ENCODE measurements at places on chromosomes 11 and 22. TPM values are rescaled to one million over a fixed set of nuclear protein-coding genes. Genes with fewer than 3 reads are reported as not detected.

GRCh38 chr11:2142762-2143202 lies 3.6 kb upstream of the IGF2 start:
- DNase-seq = no peak

DNA sequence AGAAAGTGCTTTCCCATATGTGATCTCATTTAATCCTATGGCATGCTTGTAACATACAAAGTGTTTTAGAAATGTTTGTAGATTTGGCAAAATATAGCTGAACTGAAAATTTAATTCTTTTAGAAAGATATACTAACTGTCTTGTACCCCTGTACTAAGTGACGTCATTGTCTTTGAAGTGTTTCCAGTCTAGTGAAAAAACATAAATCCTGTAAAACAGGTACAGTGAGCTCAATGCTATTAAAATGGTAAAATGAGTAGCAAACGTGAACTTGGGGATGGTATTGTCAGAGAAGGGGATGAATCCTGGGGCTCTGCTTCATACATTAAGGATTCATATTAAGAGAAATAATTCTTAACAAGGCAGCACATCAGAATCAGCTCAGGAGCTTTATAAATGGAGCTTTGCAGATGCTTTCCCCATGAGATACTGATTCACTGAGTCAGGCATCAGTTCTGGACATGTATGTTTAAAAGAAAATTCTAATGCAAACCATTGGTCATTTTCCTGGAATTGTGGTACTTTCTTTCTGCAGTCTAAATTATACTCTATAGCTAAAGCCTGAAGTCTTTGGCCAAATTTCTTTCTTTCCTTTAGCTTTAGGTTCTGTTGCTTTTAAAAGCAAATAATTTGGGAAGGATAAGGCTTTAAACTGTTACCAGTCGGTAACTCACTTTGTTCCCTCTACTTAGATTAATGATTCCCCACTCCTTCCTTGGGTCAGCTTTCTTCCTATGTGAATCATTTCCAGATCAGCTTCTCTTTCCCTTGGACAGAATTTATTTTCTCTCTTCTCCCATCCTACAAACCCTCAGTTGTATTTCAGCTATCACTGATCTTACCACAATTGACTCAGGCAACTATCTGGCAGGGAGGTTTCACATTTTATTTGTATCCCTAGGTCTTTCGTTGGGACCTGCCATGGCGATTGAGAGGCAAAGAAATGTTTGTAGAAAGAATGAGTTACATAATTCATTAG lies 57.5 kb upstream of the DDI1 start:
- no peak for DNase-seq

Gene SPDYC
- polyA plus RNA-seq = not detected

DNA sequence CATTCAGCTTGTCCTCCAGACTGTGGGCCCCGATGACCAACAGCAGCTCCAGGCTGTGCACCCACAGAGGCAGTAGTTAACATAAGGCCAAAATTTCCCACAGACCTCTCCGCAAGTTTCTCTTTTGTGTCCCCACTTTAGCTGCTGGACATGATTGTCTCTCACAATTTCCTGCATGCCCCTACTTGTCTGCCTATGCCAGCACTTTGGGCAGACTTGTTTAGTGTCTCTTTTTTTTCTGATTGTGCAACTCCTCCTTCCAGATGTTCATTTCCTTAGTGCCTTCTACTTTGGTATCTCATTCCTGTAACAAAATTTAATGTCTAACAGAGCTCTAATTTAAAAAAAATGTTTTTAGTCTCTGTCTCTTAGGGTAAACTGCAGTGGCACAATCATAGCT lies 23.8 kb upstream of the SCN3B start:
- no peak for DNase-seq

Gene PDGFD
- polyA plus RNA-seq = 33.0 TPM

DNA sequence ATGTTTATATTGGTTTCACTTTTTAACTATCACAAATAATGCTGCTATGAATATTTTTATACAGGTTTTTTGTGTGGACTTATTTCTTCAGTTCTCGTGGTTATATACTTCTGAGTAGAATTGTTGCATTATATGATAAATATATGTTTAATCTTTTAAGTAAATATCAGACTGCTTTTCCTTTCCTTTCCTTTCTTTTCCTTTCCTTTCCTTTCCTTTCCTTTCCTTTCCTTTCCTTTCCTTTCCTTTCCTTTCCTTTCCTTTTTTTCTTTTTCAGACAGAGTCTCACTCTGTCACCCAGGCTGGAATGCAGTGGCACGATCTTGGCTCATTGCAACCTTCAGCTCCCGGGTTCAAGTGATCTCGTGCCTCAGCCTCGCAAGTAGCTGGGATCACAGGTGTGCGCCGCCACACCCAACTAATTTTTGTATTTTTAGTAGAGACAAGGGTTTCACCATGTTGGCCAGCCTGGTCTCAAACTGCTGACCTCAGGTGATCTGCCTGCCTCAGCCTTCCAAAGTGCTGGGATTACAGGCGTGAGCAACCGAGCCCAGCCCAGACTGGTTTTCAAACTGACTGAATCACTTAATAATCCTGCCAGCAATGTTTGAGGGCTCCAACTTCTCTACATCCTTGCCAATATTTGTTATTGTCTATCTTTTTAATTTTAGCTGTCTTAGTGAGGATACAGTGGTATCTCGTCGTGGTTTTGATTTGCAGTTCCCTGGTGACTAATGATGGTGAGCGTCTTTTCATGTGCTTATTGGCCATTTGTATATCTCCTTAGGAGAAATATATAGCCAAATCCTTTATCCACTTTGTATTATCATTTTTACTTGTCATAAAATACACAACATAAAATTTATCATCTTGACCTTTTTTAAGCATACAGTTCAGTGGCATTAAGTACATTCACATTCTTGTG lies 21.9 kb downstream of the HTR3B start:
- DNase-seq = no peak

Gene OSBP
- polyA plus RNA-seq = 62.5 TPM

Gene OR52A1
- not detected for polyA plus RNA-seq

DNA sequence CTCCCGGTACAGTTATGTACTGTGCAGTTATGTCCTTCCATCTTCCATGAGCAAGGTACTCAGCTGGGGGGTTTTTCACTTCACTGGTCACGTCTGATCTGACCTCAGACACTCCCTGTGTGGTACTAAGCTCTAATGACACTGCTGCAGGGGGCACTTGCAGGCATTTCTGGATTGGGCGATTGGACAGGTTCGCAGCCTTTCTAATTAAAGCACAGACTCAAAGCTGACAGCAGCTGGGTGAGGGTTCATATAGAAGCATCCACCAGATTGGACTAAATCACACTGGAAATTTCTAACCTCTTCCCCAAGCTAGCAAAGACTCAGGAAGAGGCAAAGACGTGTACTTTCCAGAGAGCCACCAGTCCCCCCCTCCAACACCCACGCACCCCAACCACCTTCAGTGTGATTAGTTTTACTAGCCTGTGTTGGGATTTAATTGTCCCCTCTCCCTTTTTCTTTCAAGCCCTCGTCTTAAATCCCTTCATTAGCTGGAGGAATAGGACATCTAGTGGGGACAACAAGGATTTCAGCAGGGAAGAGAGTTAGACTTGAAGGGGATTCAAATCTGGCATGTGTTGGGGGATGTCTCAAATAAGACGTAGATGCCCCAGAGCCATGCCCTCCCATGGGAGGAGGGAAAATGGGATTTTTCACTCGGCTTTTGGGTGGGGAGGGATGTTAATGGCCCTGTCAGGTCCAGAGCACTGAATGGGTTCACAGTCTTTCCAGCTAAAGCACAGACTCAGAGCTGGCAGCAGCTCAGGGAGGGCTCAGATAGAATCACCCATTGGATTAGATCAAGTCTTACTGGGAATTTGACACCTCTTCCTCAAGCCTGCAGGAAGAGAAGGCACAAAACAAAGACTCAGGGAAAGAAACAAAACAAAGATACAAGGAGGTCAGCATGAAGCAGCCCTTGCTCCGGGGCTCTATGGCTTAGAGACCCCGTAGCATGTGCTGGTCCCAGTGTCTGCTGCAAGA lies 10.9 kb downstream of the INS start:
- DNase-seq = no peak

DNA sequence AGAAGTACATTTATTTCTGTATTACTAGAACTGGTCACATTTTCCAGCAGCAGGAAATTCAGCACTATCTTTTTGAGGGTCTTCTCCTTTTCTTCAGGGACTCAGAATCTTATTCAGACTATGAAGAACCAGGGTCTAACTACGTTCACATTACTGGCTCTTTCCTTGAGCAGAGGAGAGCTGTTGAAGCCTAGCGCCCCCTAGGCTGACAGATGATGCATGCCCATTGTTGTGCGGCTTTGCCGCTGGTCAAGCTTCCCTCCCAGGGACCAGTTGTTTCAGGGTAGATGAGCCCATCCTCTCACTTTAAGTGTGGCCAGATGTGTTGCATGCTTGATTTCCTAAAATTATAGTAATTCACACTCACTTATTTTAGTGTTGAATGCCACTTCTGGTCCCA lies 168.2 kb upstream of the PDGFD start:
- no peak for DNase-seq

DNA sequence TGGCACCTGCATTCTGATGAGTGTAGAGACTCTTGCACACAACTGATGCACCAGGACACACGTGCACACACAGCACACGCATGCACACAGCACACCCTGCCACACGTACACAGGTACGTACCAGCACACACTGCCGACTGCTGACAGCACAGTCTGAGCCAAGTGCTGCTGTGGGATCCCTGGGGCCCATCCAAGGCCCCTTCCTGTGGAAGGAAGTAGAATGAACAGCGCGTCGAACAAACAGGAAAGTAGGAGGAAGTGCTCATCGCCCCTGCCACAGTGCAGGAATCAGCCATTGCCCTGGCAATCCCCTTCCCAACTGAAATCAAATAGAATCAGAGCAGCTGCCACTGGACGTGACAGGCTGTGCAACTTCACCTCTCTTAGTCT lies 57.9 kb downstream of the CD82 start:
- DNase-seq = no peak

- no peak for DNase-seq
Observed at GRCh38 chr11:70161043-70161625, 42.0 kb upstream of the FADD start.

DNA sequence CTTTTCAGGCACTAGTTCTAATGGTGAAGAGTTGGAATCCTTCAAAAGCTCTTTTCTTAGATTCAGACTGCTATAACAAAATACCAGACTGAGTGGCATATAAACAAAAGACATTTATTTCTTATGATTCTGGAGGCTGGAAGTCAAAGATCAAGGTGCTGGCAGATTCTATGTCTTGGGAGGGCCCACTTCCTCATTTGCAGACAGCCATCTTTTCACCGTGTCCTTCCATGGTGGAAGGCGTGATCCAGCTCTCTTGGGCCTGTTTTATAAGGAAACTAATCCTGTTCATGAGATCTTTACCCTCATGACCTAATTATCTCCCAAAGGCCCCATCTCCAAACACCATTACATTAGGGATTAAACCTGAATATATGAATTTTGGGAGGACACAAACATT lies 124.0 kb downstream of the NAV2 start:
- DNase-seq = no peak

GRCh38 chr11:32154275-32154674 lies 63.4 kb downstream of the RCN1 start:
- no peak for DNase-seq

DNA sequence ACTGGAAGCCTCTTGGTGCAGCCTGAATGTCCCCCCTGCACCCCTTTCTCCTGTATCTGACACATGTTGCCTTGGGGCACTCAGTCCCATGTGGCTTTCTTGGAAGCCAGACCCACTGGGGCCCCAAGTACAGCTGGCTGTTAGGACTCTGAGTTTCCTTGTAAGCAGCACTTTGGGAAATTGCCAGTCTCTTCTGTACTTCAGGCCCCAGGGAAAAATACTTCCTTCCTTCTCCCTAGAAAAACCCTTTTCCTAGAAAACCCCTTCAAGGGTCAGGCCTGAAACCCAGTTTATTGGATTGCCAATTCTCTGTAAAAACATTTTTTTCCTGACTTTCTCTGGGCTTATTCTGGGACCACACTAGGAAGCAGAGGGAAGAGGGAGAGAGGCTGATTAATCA lies 360.3 kb downstream of the TENM4 start:
- no peak for DNase-seq

Gene TPBGL
- 0.07 TPM for polyA plus RNA-seq

- no peak for DNase-seq
Observed at GRCh38 chr11:57190548-57190947, 8.8 kb downstream of the LRRC55 start.

GRCh38 chr11:36078686-36079055 lies 134.8 kb downstream of the LDLRAD3 start:
- no peak for DNase-seq

GRCh38 chr11:77049026-77049425 lies 14.8 kb downstream of the B3GNT6 start:
- no peak for DNase-seq

Gene OR5M3
- not detected for polyA plus RNA-seq

DNA sequence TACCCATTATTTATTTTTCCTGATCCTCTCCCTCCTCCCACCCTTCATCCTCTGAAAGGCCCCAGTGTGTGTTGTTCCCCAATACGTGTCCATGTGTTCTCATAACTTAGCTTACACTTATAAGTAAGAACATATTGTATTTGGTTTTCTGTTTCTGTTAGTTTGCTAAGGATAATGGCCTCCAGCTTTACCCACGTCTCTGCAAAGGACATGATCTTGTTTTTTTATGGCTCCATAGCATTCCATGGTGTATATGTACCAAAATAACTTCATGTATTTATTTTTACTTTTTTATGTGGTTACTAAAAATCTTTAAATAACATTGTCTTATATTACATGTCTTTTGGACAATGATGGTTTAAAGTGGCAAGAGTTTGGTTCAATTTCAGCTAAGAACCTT lies 15.2 kb downstream of the PDGFD start:
- DNase-seq = no peak

Gene KCNC1
- polyA plus RNA-seq = 0.80 TPM

DNA sequence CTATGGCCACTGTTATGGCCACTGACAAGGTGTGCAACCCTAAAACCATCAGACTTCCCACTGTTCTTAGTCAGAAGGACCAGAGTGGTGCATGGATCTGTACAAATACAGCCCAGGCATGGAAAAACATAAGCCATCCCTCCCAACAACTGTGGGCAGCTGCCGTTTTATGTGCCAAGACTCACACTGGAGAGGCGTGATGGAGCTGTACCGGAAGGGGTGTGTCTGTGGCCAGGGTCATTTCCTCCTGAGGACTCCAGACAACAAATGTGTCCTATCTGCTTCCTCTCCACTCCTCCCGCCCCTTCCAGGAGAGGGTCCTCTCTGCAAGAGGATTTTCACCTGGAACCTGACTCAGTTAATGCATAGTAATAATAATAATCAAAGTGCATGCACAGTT lies 29.5 kb downstream of the KCNJ1 start:
- DNase-seq = no peak

Gene SAA1
- not detected for polyA plus RNA-seq

- DNase-seq = no peak
Observed at GRCh38 chr22:27461470-27461869, 340.1 kb downstream of the MN1 start.

GRCh38 chr11:69238573-69239351 lies 55.2 kb upstream of the MYEOV start:
- DNase-seq = no peak

- DNase-seq = no peak
Observed at GRCh38 chr22:48627966-48628365, 1199.7 kb downstream of the BRD1 start.

- no peak for DNase-seq
Observed at GRCh38 chr22:43305806-43306205, 37.4 kb downstream of the SCUBE1 start.

Gene PRODH
- 12.4 TPM for polyA plus RNA-seq

- no peak for DNase-seq
Observed at GRCh38 chr11:108967571-108967970, 302.7 kb downstream of the DDX10 start.

All from right renal cortex interstitium (tissue), 3 donors.